ENCODE measurements at places on chromosomes 1 and 21.

DNA sequence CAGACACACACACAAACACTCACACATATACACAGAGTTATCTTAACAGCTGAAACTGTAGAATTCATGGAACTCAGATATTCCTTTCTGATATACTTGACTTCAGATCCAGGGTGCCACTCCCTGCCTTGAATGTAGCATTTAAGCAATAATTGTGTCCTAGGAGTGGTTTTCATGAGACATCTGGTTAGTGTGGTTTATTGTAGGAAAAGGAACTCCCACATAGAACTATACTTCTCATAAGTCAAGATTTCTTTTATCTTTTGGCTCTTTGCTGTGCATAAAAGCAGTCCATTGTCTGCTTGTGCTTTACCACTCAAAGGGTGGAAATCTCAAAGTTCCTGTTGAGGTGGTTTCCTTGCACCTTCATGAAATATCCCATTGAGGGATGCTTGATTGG, 272.6 kb upstream of the SGIP1 start:
- DNase-seq: peak; percentile 41

- no peak for DNase-seq
Observed at GRCh38 chr1:186183970-186184628, 191.0 kb downstream of the TPR start.

GRCh38 chr1:28642056-28642846, 616 bp downstream of the TAF12 start:
- no peak for DNase-seq

DNA sequence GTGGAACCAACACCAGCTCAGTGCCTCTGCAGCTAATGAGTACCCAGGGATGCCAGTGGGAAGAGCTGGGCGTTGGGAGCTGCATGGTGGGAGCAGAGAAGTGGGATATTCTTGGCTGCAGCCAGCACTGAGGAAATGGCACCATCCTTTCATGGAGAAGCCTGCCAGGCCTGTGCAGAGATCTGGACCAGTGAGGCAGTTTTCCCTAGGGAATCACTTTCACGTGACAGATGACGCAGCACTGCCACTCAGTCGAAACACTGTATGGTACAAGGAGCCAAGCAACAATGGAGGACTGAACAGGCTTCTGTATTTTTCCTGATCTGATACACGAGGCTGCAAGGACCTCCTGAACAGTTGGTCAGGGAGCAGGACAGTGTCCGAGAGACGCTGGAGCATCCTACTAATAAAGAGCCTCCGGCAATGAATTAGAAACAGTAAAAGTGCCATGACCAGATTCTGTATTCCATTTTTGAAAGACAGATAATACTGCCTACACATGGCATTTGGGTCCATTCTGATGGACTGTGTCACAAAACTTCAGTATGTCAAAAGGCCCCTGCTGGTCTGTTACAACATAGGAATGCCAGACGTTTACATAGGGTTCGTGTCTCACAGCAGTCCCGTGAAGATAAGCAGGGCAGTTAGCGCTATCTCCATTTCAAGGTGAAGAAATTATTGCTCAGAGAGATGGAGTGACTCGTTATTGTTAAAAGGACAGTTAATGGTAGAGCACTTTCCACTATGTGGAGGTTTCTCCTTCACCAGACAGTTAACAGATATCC, 44.0 kb upstream of the LMO4 start:
- no peak for DNase-seq

- DNase-seq: peak; percentile 44
Observed at GRCh38 chr1:224333939-224334786, 4.2 kb upstream of the NVL start.

- DNase-seq: no peak
Observed at GRCh38 chr1:243229526-243229925, 25.6 kb downstream of the CEP170 start.

GRCh38 chr1:29639156-29639736, 402.9 kb downstream of the PTPRU start:
- no peak for DNase-seq

GRCh38 chr1:103371234-103371633, 154.3 kb upstream of the RNPC3 start:
- DNase-seq: no peak

DNA sequence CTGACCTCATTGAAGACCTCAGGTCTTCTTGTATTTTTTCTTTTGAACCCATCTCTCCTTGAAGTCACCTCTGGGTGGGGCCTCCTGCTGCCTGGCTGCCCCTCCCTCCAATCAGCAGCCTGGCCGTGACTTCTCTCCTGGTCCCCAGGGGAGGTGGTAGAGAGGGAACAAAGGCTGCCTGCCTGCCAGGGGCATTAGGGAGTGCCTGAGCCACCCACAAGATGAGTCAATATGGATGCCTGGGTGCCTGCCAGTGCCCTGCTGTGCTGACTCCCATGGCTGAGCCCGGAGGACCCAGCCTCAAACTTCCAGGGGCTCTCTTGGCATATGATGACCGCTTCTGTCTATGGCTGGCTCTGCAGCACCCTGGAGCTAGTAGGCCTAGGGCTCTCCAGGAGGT, 5.3 kb upstream of the CDCP2 start:
- DNase-seq: peak; percentile 80

DNA sequence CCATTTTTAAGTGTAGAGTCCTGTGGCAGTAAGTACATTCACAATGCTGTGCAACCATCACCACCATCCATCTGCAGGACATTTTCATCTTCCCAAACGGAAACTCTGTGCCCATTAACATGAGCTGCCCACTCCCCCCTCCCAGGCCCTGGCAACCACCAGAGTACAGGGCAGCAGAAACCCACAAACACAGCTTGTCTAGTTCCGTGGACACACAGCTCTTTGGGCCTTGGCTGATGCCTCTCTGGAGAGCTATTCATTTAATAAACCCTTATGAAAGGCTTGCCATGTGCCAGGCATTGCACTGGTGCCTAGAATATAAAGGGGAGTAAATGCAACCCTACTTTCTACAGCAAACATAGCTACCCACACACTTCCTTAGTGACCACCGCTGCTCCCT, 28.0 kb downstream of the STUM start:
- DNase-seq: no peak

DNA sequence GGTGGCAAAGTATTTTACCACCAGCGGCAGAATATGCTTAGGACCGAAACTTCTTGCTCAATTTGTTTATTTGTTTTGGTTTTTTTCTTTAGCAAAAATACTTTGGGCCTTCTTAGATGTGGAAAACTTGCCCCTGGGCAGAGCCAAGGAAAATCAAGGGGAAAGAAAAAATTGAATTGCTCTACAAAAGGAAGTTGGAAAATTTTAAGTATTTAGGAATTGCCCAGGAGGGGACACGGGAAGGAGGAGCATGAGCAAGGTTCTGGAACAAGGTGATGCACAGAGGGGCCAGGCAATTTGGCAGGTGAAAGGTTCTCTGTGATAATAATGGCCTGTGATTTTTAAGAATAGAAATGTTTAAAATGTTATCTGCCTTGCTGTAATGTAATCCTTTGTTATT, 28.6 kb downstream of the SGIP1 start:
- DNase-seq: no peak

GRCh38 chr1:61515096-61515495, 209.8 kb downstream of the TM2D1 start:
- no peak for DNase-seq

DNA sequence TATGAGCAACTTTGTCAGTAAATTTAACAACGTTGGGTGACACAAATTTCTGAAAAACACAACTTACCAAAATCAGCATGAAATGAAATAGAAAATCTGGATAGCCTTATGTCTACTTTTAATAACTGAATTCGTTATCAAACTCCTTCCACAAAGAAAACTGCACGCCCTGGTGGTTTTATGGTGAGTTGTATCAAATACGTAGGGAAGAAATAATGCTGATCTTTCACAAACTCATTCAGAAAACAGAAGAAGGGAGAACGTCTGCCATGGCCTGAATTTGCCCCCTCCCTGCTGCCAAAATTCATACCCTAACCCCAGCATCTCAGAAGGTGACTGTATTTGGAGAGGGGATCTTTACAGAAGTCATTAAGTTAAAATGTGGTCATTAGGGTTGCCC, 50.0 kb upstream of the COL18A1 start:
- no peak for DNase-seq

DNA sequence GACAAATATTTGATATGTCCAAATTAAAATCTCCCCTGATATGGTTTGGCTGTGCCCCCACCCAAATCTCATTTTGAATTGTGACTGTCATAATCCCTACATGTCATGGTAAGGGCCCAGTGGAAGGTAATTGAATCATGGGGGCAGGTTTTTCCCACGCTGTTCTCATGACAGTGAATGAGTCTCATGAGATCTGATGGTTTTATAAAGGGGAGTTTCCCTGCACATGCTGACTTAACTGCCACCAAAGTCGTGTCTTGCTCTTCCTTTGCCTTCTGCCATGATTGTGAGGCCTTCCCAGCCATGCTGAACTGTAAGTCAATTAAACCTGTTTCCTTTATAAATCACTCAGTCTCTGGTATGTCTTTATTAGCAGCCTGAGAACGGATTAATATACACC, 207.0 kb downstream of the BARHL2 start:
- no peak for DNase-seq

GRCh38 chr1:158121604-158122254, 59.0 kb upstream of the CD1D start:
- DNase-seq: peak; percentile 19

GRCh38 chr1:89732643-89733222, 88.1 kb upstream of the LRRC8D start:
- DNase-seq: no peak

- DNase-seq: no peak
Observed at GRCh38 chr1:214913966-214914365, 168.6 kb upstream of the KCNK2 start.

DNA sequence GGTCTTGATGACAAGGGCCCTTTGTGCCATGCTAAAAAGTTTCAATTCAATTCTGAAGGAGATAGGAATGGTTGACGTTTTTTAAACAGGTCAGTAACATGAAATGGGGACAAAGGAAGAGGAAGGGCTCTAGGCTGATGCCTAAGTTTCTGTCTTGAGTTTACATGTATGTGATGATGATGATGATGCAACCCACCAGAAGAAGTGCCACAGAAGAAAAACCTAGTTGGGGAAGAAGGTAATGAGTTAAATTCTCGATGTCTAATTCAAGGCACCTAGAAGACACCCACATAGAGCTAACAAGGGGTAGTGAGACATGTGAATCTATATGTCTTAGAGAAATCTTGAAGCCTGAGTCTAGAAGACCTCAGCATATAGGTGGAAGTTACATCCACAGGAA, 44.4 kb upstream of the ATP1A1 start:
- DNase-seq: no peak

DNA sequence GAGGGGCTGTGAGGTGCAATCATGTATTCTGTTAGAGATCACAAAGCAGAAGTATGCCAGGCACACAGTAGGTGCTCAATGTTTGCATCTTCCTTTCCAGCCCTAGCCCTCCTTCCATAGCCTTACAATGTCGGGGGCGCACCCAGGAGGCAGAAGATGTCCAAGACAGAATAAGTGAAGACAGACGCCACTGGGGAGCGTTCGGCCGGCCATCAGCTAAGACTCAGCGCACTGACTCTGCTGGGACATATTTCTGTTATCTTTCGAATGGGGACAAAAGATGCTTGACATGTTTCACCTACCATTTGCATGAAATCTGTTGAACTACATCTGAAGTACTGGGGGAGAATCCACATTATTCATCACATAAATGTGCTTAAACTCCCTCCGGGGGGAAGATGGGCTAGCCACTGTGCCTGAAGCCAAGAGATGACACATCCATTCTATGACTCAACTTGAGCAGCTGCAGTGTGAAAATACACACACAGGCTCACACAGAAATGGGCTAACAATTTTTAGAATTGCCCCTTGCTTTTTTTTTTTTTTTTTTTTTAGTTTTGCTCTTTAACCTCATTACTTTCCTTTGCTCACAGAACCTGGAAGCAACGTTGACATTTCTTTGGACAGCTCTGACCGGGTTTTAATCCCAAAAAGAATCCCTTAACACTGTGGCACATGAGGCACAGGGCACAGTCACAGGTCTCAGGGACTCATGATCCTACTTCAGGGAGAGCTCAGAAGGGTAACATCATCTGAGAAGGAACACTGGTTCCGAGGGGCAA, 7.9 kb downstream of the TIAM1 start:
- DNase-seq: no peak

DNA sequence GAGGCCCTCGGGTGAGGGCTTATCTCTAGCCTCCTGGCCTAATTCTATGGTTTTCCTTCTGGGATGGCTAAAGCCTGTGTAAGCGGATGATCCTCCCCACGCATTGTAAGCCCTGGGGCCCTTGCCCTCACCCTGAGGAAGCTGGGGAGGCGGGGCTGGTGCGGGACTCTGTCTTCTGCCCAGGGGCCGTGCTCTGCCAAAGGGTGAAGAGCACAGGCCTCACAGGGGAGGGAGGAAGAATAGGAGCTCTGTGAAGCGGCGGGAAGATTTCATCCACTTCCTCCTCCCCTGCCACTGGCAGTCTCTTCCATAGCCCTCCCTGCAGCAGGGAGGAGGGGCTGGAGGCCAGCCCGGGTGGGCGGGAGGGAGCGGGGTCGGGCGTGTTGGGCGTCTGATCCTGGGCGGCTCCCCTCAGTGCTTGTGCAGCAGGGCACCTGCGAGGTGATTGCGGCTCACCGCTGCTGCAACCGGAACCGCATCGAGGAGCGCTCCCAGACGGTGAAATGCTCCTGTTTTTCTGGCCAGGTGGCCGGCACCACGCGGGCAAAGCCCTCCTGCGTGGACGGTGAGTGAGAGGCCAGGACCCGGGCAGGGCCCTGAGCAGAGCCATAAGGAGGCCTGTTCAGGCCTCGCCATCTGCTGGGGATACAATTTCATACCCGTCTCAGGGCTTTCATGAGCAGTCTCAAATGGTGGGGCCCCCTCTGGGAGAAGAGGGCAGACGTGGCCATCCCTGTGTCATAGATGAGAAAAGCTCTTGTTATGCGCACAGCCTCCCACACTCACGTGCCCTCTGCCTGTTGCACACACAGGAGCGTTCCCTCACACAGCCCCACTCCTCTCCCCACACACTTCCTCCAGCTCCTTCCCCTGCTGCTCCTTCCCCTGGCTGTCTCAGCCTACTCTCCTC, 7.7 kb upstream of the PPM1J start:
- DNase-seq: no peak

GRCh38 chr1:23567996-23568607, 8.8 kb upstream of the ID3 start:
- DNase-seq: no peak

DNA sequence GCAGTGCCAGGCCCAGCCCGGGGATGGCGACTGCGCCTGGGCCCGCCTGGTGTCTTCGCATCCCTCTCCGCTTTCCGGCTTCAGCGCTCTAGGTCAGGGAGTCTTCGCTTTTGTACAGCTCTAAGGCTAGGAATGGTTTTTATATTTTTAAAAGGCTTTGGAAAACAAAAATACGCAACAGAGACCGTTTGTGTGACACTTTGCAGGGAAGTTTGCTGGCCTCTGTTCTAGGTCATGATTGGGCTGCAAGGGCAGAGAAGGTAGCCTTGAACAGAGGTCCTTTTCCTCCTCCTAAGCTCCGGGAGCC, 719 bp downstream of the SOD1 start:
- DNase-seq: no peak

DNA sequence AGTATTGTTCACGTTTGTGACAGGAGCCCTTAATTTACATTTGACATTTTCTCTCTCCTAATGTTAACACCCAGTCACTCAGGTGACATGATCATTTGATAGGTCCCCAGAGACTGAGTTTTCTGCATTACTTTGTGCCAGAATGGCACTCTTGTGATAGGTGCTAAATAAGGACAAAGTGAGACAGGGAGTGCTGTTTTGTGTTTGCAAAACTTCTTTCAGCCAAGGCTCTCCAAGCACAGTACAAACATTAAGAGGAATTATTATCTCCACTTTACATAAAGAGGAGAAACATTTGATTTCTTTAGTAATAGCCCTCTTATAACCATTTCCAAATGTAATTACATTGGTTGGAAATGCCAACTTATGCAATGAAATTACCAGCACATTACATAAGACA, 355.2 kb downstream of the NTNG1 start:
- no peak for DNase-seq
